ENCODE measurements at places on chromosomes 7 and 10.

DNA sequence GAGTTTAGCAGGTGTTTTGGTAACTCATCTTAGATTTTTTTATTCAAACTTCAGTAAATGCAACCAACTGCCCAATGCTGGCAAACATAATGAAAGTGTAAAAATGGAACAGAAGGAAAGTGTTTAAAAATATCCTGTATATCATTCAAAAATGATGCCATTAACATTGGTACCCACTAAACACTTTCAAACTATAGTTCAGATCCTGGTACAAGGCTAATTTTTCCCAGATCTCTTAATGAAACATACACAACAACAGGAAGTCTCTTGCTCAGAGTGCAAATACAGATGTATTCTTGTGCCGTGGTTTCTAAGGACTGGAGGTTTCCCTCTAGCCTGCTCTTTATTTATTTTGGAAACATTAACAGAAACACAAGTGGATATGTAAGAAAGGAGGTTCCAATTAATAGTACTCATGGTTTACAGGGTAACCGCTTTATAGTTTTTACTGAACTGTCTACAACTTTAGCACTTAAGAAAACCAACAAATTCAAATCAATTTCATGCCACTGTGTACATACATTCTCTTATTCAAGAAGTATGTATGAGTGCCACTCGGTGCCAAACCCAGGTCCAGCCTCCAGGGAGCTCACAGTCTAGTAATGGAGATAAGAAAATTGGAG is 176.0 kb upstream of the AKR1E2 start:
- DNase-seq = peak; percentile 59

GRCh38 chr7:139394540-139394939 is 34.8 kb downstream of the LUC7L2 start:
- DNase-seq = no peak

GRCh38 chr10:22321156-22321923 is 441 bp downstream of the BMI1 start:
- peak; percentile 81 for DNase-seq

DNA sequence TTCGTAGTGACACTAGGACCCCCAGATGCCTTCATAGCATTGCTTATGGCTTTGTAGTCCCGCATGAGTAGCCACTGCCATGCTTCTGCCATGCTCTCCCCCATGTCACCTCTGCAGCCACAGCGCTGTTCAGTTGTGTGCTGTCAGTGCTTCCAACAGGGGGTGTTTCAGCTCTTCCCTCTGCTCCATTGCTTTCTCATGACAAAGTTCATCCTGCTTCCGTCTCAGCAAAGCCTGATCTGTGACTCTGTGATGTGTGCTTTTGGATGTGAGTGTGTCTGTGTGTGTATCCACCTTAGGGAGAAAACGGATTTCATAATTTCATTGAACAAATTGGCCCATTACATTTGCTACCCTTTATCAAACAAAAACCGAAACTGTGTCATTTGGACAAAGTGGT is 134.9 kb upstream of the SAMD8 start:
- DNase-seq = no peak

GRCh38 chr7:41912426-41912825 is 209.5 kb upstream of the INHBA start:
- DNase-seq = no peak

- DNase-seq = peak; percentile 89
These were observed 5.0 kb upstream of the TNRC18 start for GRCh38 chr7:5428478-5429252.

GRCh38 chr7:92794831-92795230 is 41.5 kb downstream of the CDK6 start:
- DNase-seq = no peak

DNA sequence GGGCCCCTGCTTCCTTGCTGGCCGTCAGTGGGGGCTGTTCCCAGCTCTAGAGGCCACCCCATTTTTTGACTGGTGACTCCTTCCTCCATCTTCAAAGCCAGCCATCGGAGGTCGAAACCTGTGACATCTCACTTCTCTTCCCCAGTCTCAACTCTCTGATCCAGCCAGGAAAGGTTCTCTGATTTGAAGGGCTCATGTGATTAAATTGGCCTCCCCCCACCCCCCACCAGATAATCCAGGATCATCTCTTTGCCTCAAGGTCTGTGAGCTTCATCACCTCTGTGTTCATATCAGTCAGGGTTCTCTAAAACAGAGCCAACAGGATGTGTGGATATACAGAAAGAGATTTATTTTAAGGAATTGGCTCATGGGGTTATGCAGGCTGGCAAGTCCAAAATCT is 5.6 kb upstream of the RAMP3 start:
- no peak for DNase-seq

GRCh38 chr10:99395750-99396445 is 34.5 kb downstream of the GOT1 start:
- DNase-seq = peak; percentile 82

DNA sequence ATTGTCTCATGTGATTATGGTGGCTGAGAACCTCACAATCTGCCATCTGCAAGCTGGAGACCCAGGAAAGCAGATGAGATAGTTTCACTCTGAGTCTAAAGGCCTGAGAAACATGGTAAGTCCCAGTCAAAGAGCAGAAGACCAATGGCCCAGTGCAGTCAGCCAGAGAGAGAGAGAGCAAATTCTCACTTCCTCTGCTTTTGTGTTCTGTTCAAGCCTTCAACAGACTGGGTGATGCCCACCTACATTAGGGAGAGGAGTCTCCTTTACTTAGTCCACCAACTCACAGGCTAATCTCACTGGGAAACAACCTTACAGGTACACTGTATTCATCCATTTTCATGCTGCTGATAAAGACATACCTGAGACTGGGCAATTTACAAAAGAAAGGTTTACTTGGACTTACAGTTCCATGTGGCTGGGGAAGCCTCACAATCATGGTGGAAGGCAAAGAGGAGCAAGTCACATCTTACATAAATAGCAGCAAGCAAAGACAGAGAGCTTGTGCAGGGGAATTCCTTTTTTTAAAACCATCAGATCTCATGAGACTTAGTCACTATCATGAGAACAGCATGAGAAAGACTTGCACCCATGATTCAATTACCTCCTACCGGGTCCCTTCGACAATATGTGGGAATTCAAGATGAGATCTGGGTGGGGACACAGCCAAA is 4.7 kb upstream of the FRMPD2 start:
- no peak for DNase-seq

- no peak for DNase-seq
These were observed 23.8 kb upstream of the GTPBP4 start for GRCh38 chr10:964321-964987.

- DNase-seq = no peak
These were observed 140.7 kb downstream of the ADARB2 start for GRCh38 chr10:1596482-1597099.

GRCh38 chr10:132319853-132320653 is 11.9 kb upstream of the LRRC27 start:
- peak; percentile 91 for DNase-seq

DNA sequence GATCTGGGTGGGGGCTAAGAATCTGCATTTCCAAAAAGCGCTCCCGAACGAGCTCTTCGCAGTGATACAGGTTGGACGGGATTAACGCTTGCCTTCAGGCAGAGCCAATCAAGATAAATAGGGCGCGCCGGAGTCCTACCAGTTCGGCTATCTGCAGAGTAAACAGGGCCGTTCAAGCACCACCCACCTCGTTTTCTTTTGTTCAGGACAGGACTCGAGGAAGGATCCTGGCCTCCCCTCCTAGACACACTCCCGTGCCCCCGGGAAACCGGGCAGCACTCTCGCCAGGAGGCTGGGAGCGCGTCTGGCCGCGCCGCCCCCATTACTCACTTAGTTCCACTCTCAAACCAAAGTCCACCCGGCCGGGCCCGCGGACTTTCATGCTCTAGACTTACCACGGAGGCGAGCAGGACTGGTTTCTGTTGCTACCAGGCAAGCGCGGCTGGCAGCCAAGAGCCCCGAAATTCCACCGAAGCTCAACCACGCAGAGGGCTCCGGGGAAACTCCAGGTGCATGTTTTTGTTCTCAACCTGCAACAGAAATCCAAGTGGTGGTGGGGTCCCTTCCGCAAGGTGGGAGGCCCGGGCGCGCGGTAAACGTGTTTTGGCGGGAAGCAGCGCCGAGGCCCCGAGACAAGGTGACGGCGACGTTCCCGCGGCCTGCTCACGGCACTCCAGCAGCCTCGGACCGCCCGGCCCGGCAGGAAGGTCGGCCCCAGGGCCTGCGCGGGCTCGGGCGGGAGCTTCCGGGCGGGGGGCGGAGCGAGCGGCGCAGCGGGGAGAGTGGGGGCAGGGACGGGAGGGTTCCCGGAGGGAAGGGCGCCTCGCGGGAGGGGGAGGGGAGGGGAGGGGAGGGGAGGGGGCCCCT is 12.7 kb downstream of the HNRNPF start:
- DNase-seq = peak; percentile 80

DNA sequence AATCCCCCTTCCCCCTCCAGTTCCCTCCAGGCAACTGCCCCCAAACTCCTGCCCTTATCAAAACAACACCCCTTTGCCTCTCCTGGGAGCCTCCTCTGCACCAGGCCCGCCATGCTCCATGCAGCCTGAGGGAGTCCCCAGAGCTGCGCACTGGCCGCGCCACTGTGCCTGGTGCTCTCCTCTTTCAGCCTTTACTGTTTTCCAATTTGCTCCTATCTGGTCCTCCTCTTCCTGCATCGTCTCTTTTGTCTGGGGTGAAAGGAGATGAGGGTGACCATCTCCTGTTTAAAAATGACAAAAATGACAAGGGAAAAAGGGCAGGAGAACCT is 165.8 kb upstream of the ADCY1 start:
- DNase-seq = no peak

DNA sequence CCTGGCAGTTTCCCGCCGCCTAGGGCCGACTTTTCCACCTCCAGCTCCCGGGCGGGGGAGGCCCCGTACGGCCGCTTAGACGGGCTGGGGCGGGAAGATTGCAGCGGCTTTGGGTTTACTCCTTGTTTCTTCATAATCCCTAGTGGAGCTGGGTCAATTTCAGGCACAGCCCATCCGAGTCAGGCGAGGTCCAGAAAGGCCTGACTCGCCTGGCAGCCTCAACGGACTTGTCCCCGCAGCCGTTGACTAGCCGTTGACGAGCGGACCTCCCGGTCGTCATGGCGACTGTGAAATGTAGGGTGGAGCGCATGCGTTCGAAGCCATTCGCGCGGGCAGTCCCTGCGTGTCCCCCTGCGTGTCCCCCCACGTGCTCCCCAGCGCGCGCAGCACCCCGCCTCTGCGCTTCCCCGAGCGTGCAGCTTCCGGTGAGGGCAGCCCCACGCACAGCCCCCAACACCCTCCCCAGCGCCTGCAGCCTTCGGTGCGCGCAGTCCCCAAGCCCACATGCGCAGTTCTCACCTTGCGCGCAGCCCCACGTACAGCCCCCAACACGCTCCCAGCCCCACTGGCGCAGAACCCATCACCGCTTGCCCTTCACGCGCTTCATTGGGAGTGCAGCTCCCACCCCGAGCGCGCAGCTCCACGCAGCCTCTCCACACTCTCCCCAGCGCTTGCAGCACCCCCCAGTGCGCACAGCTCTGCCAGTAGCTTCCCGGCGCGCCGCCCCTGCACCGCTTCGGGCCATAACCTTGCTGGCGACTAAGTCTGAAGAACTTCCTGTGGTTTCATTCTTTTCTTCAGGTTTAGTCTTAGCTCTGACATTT is 67.8 kb downstream of the TBX20 start:
- peak; percentile 76 for DNase-seq

DNA sequence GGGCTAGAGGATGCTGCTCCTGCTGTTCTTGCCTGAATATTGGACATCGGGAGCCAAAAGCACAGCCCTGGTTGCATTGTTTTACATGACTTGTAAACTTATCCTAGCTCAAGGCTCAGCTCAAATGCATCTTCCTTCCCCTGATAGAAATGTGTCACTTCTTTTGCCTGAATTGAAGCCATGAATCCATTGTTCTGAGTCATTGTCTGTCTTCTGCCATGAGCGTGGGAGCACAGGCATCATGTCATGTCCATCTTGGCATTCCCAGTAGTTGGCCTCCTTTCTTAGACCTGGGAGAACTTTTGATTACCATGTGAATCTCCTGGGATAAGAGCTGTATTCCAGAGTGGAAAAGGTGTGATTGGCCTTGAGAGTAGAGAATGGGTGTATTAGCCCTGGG is 54.1 kb upstream of the OPN4 start:
- no peak for DNase-seq

DNA sequence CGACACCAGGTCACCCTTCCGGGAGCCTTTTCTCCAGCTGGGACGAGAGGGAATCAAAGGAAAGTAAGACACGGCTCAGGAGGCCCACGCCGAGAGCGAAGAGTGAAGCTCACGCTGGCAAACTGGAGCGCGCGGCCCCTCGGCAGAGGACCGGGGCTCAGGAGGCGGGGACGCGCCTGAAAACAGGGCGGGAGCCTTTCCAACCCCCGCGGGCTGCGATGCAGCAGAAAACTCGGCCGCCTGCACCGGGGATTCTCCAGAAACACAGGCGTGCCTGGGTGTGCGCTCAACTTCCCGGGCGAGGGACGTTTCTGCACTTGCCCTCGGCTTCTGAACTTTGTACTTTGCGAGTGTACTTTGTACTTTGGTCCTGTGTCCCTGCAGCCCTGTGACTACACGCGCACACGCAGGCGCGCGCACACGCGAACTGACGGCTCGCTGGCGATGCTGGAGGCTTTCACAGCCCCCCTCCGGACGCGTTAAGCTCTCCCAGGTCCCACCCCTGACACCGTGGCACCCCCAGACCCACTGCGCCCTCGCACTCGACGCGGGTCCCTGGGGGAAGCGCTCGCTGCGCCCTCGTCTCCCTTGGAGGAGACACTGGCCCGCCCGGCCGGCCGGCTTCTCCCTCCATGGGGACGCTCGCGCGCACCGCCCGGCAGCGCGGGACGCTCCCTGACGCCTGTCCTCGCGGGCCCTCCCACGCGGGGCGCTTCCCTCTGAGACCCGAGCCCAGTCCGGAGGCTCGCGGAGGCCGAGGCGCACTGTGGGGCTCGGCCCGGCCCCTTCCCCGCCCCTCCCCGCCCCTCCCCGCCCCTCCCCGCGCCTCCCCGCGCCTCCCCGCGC is 588 bp upstream of the PAOX start:
- DNase-seq = peak; percentile 45
